Stimulated activated CD4-positive, alpha-beta T cell treated with anti-CD3 and anti-CD28 coated beads, Interleukin-15, amount 100 ng/mL, for 1 hour (primary cell): ENCODE measurements at places on chromosomes 7 and 10.
A peak's percentile ranks its signal among the peaks of the same experiment; 100 is the strongest.

- DNase-seq = no peak
Observed at GRCh38 chr7:128733278-128733645, 5.9 kb upstream of the CALU start.

DNA sequence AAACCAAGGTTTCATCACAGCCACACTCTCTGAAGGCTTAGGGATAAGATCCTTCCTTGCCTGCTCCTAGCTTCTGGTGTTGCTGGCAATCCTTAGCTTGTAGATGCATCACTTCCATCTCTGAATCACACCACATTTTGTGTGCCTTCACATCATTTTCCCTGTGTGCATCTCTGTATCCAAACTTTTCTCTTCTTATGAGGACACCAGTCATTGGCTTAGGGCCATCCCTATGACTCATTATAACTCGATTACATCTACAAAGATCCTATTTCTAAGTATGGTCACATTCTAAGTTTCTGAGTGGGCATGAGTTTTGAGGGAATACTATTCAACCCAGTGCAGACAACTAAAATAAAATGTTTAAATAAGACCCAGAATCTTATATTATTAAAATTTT, 121.7 kb downstream of the C7orf25 start:
- no peak for DNase-seq

- DNase-seq = no peak
Observed at GRCh38 chr10:93954726-93955363, 38.9 kb upstream of the PLCE1 start.

- no peak for DNase-seq
Observed at GRCh38 chr10:68135922-68136792, 26.9 kb downstream of the MYPN start.

- no peak for DNase-seq
Observed at GRCh38 chr7:132656846-132657776, 80.8 kb upstream of the PLXNA4 start.

- no peak for DNase-seq
Observed at GRCh38 chr10:3126741-3127346, 45.7 kb downstream of the PITRM1 start.

- no peak for DNase-seq
Observed at GRCh38 chr7:140231771-140232491, 55.1 kb upstream of the KDM7A start.

DNA sequence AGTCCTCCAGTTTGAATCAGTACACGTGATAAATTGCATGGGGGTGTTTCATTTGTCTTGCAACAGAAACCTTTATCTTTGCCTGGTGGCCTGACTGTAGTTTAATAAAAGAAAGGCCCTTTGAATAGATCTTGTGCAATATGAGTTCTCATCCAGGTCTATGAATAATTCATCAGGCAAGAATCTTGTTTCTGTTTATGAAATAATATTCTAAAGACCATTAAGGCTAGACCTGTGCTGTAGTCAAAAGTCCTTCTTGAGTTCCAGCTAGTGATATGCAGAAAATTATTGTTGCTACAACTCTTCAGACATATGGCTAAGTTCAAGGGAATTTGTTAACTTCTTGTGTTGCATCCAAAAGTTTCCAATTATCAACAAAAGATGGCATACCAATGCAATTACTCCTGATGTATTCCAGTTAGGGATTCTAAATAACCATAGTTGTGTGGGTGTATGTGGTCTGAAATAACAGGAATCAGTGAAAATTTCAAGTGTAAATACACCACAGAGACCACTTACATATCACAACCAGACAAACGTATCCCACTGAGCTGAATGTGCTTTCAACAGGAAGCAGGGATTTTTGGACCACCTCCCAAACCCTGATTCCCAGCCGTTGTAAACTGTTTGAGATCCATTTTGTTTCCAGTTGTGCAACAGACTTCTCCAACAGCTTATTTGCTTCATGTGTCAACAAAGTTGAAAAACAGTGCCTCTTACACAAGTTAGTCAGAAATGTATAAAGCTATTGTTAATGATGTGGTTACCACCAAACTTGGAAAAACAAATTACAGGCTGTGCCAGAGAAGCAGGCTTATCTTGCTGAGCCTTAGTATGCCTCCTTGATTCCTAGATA, 54.7 kb upstream of the BICC1 start:
- DNase-seq = no peak

GRCh38 chr10:127890216-127890615, 2.5 kb downstream of the CLRN3 start:
- no peak for DNase-seq

GRCh38 chr10:122186816-122187810, 84.0 kb upstream of the BTBD16 start:
- no peak for DNase-seq

GRCh38 chr7:130419658-130420057, 21.2 kb downstream of the CEP41 start:
- DNase-seq = no peak

DNA sequence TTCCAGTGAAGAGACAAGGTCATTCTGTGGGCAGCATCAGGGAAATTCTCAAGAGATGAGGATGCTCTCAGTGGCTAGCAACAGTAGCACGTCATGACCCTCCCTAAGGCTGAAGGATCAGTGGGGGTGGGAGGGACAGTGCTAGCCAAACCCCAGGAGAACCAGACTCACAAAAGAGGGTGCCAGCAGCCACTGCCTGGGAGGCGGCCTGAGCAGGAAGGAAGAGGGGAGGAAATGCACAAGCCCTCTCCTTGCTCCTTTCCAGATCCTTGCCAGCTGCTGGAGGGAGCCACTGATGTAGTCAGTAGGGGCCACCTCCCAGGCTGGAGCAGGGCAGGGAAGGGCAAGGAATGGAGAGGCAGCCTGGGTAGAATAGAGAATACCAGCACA, 302.7 kb downstream of the RPS24 start:
- no peak for DNase-seq

GRCh38 chr7:67392596-67393438, 396.2 kb downstream of the TYW1 start:
- no peak for DNase-seq

- DNase-seq = no peak
Observed at GRCh38 chr10:61974601-61975390, 73.3 kb downstream of the ARID5B start.

GRCh38 chr7:158834878-158835784, 5.8 kb upstream of the ESYT2 start:
- DNase-seq = no peak

DNA sequence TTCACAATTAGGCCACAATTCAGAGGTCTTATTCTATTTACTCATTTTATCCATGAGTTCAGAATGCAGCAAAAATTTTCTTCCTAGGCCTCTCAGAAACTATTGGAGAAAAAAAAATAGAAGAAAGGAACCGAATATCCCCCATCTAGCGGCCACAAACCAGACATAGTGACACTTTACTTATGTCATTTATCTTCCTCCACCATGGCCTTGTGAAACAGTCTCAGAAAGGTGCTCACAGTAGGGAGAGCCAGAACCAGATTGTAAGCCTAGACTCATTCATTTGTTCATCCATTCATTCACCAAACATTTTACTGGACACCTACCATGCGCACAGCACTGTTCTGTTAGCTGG, 16.0 kb downstream of the CREB3L2 start:
- no peak for DNase-seq

GRCh38 chr7:70285187-70285586, 686.9 kb downstream of the AUTS2 start:
- no peak for DNase-seq

- peak; percentile 36 for DNase-seq
Observed at GRCh38 chr7:154953006-154953684, 49.8 kb downstream of the PAXIP1 start.

- no peak for DNase-seq
Observed at GRCh38 chr10:99427566-99428190, 2.7 kb downstream of the GOT1 start.

GRCh38 chr10:59829601-59830000, 76.3 kb upstream of the MRLN start:
- DNase-seq = no peak

- peak; percentile 48 for DNase-seq
Observed at GRCh38 chr7:4744391-4745264, 30.8 kb upstream of the AP5Z1 start.

GRCh38 chr7:83599131-83599530, 49.8 kb downstream of the SEMA3E start:
- DNase-seq = no peak
